ENCODE measurements at places on chromosomes 16 and 17.

DNA sequence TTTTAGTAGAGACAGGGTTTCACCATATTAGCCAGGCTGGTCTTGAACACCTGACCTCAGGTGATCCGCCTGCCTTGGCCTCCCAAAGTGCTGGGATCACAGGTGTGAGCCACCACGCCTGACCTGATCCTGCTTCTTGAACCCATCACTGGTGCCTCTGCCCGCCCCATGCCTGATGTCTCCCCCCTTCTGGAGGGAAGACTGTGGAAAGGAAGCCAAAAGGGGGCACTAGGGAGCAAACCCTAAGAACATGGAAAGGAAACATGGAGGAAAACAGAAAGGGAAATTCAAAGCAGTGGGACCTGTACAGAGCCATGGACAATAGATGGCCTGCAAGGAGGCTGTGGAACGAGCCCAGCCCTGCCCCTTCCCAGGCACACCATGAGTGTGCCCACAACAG lies 31.1 kb upstream of the FASN start:
- no peak for DNase-seq

DNA sequence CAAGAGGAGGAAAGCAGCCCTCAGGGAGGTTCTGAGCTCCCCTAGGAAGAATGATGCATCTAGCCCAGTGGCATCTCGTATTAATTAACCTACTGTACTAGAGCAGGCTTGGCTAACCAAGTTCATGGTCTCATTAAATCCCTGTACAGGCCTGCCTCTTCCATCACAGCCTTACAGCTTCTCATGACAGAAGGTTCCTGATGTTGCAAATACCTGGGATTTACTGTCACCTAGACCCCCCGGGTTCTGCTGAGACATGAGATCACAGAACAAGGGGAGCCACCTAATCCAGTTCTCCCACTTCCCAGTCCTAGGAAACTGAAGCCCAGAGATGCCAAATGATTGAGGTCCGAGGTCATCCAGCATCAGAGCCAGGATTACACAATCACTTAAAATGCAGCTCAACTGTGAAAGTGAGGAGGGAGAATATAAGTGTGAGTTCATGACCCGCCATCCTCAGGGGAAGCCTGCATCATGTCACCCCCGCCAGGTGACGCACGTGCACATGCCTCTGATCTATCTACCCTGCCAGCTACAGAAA lies 23.9 kb downstream of the ACLY start:
- DNase-seq = peak; percentile 55

GRCh38 chr17:59069856-59070255 lies 36.8 kb downstream of the TRIM37 start:
- no peak for DNase-seq

- peak; percentile 44 for DNase-seq
These were observed 3.4 kb downstream of the NOG start for GRCh38 chr17:56596691-56597494.

DNA sequence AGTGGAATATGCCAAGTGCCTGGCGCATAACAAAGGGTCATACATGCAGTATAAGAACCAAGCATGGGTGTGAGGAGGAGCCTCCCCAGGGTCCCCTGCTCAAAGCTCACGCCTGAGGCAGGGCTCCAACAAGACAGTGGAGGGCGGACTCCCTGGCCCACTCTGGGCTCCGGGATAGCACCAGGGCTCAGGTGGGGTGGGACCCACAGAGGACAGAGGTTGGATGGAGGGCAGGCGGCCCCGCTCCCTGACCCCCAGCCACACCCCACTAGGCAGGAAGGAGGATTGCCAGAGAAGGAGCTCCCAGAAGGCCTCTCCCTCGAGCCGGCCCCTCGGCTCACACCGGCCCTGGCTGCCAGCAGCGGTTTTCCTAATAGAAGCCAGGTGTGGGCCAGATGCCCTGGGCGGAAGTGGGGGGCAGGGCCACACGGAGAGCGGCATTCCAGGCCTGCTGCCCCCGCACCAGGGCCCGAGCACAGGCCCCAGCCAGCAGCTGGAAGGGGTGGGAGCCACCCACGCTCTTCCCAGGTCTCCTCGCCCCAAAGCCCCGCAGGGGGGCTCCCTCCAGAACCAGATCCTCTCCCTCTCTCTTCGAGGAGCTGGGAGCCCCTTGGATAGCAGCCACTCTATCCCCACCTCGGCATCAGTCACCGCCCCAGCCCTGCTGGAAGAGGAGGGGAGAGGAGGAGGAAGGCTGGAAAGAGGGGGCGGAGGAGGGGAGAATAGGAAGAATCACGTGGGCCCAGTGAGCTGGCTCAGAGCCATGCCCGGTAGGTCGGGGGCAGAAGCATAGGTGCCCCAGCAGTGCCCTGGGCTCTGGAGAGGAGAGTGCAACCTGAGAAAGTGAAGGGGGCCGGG lies 21.0 kb downstream of the VASN start:
- DNase-seq = peak; percentile 75

DNA sequence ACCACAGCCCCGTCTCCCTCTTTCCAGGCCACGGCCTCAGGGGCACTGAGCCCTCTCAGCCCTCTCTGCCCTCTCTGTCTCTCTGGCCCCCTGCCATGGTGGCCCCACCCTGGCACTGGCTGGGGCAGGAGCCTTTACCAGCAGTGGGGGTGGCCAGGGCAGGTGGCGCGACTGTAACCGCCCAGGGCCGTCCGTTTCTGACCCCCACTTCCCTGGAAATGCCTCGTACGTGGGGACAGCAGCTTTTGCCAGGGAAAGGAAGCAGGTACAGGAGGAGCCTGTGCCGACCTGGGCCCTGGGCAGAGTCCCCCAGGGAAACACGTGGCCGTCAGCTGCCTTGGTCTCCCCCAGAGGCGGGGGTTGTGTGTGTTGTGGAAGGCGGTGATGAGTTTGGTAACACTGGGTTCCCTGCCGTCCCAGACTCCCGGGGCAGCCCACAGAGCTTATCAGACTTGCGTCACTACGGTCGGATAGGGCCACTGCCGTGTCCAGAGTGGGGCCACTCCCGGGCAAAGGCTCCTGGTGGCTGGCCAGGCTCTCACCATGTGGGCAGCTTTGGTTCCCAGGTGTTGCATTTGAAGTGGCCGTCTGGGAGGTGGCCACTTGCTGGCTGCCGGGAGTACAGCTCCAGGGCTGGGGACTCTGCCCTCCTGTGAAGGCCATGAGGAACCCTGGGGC lies 249.3 kb upstream of the CIBAR2 start:
- DNase-seq = no peak

GRCh38 chr17:39404542-39405378 lies 3.3 kb upstream of the FBXL20 start:
- no peak for DNase-seq

DNA sequence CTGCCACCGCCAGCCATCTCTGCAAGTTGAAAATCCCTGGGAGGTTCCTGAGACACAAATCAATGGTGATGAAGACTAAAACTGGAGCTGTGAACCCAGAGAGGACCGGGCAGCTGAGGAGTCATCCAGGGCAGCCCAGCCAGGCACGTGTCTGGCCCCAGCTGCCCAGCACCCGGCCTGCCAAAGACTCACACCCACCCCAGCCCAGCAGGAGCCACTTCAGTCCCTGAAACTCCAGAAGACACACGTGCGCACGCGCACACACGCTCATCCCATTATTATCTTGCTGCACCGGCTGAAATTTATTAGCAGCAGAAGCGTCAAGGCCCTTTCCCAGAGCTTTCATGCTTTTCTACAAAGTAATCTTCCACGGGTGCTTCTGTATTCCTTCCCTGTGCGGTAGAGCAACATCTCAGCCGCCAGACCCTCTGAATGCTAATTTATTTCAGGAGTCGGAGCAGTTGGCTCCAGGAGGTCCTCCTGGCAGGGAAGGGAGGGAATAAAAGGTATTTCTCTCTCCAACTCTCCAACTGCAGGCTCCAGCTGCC lies 59.8 kb upstream of the RBFOX3 start:
- no peak for DNase-seq

GRCh38 chr16:491220-491919 lies 36.1 kb upstream of the CAPN15 start:
- DNase-seq = peak; percentile 54

- DNase-seq = no peak
These were observed 55.7 kb downstream of the SCNN1B start for GRCh38 chr16:23357761-23358290.

- no peak for DNase-seq
These were observed 192.6 kb upstream of the AXIN2 start for GRCh38 chr17:65754081-65754480.

DNA sequence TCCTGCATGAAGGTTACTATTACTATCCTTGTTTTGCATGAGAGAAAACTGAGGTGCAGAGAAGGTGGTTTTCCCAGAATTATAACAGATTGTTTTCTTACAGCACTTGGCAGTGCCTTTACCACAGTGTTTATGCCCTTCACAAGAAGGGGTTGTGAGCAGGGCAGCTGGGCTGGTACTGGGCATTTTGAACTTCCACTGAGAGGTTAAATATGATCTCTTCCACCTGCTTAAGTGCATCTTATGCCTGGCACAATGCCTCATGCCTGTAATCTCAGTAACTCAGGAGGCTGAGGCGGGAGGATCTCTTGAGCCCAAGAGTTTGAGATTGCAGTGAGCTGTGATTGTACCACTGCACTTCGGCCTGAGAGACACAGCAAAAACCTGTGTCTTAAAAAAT lies 36.2 kb downstream of the NDE1 start:
- no peak for DNase-seq

DNA sequence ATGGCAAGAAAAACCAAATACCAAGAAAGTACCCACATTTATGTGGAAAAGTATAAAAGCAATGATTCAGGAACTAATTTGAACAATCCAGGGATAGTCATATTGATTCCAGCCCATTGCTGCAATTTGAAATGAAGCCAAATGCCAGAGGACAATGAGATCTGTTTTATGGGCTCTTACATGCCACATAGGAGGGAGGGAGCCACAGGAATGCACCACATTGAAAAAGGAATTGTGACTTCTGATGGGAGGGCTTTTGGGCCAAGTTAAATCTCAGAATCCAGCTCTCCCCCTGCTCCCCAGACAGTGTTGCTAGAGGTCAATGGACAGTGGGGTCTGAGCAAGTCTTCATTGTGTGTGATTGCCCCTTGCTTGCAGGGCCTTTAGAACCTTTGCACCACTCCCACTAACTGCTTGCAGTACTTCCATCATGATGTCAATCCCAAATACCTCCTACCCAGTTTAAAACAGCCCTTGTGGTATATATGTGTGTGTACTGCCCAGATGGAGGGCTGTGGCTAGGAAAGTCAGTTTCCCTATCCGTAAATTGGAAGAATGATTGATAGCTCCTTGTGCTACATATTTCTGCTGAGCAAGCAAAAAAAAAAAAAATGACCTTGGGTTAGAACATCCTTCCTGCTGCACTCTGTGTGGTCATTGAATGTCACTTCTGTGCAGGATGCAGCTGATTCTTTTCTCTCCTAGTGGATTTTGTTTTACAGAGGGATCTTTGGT lies 406.8 kb downstream of the UTP18 start:
- DNase-seq = no peak

DNA sequence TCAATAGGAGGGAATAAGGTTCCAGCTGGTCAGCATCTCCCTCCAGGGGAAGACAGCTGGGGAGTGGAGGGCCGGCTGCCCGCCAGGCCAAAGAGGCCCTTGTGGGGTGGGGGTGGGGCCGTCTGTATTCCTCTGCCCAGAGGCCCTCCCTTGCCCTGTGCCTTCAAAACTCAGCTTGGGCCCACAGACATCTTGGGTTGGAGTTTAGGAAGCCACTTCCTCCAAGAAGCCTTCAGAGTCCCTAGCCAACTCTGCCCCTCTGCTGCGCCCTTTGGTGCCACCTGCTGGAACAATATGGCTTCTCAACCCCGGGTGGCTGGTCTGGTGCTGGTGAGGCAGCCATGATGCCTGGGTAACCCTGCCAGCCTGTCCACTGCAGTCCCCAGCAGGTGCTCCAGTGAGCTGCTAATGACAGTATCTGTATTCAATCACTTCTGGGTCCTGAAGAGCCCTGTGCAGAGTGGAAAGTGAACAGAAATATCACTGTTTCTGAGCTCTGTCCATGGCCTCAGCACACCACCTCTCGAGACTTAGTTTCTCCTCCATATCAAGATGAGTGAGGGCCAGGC lies 16.7 kb downstream of the HSD11B2 start:
- peak; percentile 72 for DNase-seq

DNA sequence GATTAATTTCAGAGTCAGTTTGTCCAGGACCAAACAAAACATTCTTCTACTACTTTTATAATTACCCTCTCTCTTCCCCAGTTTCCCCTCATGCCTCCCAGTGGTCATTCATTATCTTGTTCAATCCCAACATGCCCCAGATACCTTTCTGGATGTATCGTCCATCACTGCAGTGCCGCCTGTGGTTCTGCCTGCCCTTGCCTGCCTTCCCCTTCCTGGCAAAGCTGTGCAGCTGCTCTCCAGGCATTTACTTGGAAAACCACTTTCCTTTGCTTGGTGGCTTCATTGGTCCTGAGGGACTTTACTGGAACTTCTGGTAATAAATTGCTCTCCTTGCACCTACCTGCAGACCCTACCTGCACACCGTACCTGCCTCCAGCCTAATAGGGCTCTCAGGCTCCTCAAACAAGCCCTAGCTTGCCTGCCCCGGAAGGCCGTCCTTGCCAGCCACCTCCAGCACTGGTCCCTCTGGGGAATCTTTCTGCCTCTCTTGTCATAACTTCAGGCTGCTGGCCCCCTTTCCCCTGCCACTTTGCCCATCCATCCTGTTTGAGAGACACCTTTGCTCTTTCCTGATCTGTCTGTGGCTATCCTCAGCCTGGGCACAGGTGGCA lies 19.5 kb upstream of the MSI2 start:
- DNase-seq = no peak

GRCh38 chr16:64864232-64864809 lies 257.5 kb downstream of the CDH11 start:
- DNase-seq = peak; percentile 3

GRCh38 chr16:78836802-78837491 lies 737.5 kb downstream of the WWOX start:
- no peak for DNase-seq

GRCh38 chr16:56331399-56331798 lies 93.9 kb downstream of the AMFR start:
- DNase-seq = no peak

GRCh38 chr16:19687279-19687678 lies 30.7 kb downstream of the KNOP1 start:
- DNase-seq = peak; percentile 57

DNA sequence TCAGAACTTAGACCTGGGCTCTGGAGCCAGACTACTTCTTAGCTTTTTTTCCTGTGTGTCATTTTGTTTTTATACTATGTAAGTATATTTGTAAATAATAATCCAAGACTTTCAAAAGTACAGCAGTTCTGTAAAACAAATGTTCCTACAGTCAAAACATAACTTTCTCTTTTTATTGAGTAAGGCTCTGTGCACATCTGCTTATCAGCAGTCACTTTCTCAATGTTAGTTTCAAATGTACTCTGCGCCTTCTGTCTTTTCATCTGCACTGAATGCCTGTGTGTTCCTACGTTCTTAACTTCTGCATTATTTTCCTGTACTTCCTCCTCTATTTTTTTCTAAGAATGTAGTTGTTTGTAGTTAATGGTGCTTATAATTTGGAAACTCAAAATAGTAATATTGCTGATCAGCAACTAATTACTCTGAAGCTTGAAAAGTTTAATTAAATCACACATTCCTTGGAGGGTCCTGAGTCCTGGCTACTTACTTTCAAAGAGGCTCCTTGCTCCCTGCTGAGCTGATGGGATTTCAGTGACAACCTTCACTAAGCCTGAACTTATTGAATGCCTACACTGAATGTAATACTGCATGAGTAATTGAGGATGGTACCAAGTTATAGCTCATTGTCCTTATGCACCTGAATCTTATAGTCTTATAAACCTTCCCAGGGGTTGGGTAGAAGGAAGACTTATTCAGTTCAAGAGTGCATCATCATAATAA lies 329.9 kb downstream of the KCNJ2 start:
- DNase-seq = no peak

GRCh38 chr17:62816282-62816839 lies 8.2 kb upstream of the MARCHF10 start:
- no peak for DNase-seq

- DNase-seq = no peak
These were observed 1296.2 kb downstream of the CDH8 start for GRCh38 chr16:60739737-60740683.

Data from ELF-1 (cell line).